Osteocyte (in vitro differentiated cells): ENCODE measurements at places on chromosomes 6 and 20. TPM values are rescaled to one million over a fixed set of nuclear protein-coding genes. Genes with fewer than 3 reads are reported as not detected.

Gene ALDH5A1
- 6.6 and 7.8 TPM in 2 replicates for total RNA-seq

Gene PTCRA
- total RNA-seq: not detected in 2 replicates

Gene BPIFA1
- not detected in 2 replicates for total RNA-seq

Gene RARS2
- 40.1 and 42.0 TPM in 2 replicates for total RNA-seq

Gene VSX1
- total RNA-seq: not detected in 2 replicates

Gene NT5E
- 193 and 197 TPM in 2 replicates for total RNA-seq

Gene BNIP5
- not detected in 2 replicates for total RNA-seq

Gene FHL5
- total RNA-seq: not detected in 2 replicates

Gene KCNG1
- 6.3 and 6.9 TPM in 2 replicates for total RNA-seq

Gene BCAS4
- total RNA-seq: 3.5 and 4.2 TPM in 2 replicates

Gene IYD
- total RNA-seq: not detected in 2 replicates

Gene SLC12A5
- total RNA-seq: 1.7 TPM in 1 of 2 replicates, not detected in the other

Gene DNMT3B
- 2.9 TPM in 2 replicates for total RNA-seq

Gene LRRN4
- not detected in 2 replicates for total RNA-seq

Gene OOEP
- total RNA-seq: not detected in 2 replicates

Gene ZBTB46
- total RNA-seq: 20.5 and 20.9 TPM in 2 replicates

Gene CALHM6
- total RNA-seq: 0.94 and 1.3 TPM in 2 replicates

Gene COL12A1
- total RNA-seq: 2,335 and 2,423 TPM in 2 replicates

DNA sequence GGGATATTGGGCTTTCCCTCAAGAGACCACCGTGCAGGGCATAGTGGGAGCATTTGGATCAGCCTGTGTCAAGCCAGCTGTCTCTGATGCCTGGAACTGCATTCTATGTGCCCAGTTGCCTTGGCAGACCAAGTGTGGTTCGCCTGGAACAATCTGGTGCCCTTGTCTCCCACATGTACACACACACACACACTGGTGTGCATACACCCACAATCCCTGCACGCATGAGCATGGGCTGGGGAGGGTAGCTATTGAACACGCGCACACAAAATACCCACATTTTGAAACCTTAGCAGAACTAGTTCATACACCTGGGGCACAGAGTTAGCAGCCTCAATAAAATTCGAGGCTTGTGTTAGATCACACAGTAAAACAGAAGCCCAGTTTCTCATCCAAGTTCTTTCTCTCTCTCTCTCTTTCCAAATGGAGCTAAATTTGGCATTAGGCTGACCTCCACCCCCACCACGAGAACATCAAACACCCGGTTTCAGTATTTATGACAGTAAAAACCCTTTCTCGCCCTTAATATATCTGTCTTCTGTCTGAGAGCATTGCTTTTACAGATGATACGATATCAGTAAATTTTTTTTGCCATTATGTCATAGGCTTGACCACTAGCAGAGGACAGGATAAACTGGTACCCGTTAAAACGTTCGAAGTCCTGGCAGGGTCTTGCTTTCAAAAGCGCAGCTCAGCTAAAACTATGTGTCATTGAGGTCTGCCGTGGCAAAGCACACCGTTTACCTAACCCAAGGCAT lies 18.2 kb upstream of the NFATC2 start:
- no peak for DNase-seq

GRCh38 chr6:43220439-43220951 lies 8.8 kb downstream of the DNPH1 start:
- DNase-seq: no peak

- DNase-seq: no peak
Observed at GRCh38 chr6:4936681-4937041, 67.2 kb downstream of the RPP40 start.

DNA sequence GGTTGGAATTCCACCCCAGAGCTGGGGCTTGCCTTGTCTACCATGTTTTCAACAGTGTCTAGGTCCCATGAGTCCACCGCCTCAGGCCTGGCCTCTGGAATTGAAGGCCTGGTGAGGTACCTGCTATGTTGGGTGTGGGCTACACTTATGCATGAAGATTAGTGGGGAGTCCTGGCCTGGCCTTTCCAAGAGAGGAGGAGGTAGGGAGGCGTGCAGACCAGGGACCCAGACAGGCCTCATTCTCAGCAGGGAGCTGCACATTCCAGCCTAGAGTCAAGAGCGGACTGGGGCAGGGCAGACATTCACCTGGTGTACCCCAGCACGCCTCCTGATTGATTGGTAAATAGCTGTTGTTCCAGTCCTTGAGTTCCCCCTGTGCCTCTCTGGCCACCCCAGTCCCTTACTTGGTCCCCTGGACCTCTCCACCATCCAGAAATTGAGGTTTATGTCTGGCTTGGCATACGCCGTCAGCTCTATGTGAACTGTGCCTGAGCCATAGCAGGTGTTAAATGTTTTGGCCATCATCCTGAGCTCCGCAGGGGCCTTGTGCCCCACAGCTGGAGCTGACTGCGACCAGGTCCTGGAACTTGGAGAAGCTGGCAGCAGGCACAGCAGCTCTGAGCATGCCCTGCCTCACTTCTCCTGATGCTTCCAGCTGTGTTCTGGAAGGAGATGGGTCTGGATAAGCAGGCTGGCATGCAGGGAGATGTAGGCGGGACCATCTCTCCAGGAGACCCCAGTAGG lies 8.2 kb upstream of the VEGFA start:
- DNase-seq: no peak

- no peak for DNase-seq
Observed at GRCh38 chr6:159788753-159789376, 537 bp downstream of the TCP1 start.

DNA sequence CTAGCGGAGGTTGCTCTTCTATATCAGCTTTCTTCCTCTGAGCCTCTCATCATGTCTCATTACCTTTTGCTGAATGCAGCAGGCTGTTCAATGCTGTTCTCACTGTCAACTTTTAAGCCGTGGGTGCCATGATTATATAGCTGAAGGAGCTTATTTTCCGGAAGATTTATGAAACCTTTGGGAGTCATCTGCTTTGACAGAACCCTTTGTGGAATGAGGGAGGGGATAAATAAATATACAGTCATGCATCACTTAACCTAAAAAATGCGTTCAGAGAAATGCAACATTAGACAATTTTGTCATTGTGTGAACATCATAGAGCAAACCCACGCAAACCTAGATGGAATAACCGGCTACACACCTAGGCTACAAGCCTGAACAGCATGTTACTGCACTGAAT lies 102.2 kb upstream of the AKAP12 start:
- DNase-seq: no peak

DNA sequence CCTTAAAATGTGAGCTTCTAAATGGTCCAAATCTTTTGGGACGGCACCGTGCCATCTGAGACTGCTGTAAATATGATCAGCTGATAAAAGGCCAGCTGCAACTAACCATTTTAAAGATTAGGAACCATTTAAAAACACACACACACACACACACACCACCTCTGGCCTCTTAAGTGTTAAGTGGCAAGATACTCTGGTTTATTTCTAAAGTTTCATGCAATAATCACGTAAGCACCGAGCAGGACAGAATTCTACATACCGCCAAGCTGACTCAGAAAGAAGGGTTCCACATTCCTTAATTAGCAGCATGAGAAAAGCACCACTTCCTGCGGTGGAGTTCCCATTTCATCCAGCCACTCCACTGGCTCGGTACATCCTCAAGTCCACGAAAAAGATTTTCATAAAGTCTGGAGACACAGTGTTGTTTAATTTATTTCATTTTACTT lies 17.8 kb upstream of the ZNF217 start:
- DNase-seq: peak; percentile 71

- DNase-seq: no peak
Observed at GRCh38 chr6:149895833-149896271, 2.1 kb downstream of the RAET1E start.

- DNase-seq: no peak
Observed at GRCh38 chr6:148509800-148510581, 167.4 kb downstream of the SASH1 start.

DNA sequence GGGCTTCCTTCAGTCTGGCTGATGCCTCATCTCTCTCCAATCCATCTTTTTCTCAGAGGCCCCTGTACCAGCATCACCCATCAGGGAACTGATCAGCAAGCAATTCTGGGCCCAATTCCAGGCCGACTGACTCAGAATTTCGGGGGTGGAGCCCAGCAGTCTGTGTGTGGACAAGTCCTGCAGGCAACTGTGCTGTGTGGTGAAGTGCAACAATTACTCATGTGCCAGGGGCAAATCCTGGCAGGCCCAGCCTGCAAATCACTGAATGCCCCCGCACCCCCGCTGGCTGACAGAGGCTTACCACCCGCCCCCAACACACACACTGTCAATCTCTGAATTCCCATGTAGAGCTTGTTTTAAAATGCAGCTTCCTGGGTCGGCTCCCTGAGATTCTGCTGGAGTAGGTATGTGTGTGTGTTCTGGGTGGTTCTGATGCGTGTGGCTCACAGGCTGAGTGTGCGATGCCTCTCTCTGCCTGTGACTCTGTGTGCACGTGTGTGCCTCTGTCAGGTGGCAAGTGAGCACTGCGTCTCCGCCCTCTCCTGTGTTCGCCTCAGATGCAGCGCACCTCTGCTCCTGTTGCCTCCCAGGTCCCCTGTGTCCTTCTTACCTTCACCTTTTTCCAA lies 45.4 kb downstream of the SSR1 start:
- peak; percentile 92 for DNase-seq

- no peak for DNase-seq
Observed at GRCh38 chr6:105817370-105817769, 268.8 kb upstream of the PRDM1 start.

DNA sequence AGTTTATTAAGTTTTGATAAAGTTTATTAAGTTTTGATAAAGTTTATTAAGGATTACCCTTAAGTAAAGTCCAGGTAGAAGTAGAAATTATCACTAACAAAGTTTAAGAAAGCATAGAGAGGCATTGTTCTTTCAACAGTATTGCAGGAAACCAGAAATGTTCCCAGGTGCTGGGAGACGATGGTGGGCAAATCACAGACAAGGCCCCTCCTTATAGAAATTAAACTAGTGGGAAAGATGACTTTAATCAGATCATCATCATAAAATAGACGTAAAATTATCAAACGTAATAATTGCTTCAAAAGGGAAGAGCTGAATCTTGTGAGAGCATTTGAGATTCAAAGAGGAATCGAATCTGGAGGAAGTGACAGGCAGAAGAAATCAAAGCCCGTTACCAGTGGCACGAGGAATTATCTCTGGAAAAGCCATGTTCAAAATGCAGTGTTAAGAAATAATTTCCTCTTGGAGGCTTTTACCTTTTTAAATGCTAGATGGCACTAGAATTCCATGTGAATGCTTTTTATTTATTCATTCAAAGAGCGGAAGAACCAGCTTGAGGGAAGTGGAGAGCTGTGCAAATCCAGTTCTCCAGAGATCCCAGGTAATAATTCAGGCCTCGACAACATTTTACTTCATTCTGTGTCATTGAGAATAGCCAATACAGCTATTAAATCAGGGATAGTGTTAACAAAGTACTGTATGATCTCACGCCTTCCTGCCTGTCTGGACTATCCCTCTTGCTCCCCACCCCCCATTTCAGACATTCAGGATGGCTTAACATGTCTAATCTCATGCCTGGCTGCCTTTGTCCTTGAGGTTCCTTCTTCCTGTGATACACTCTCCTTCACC lies 1.0 kb upstream of the APMAP start:
- DNase-seq: no peak

GRCh38 chr6:20115246-20115980 lies 96.9 kb downstream of the MBOAT1 start:
- no peak for DNase-seq

- no peak for DNase-seq
Observed at GRCh38 chr6:25050356-25050755, 114.6 kb upstream of the RIPOR2 start.

- no peak for DNase-seq
Observed at GRCh38 chr6:69699655-69700054, 97.2 kb downstream of the LMBRD1 start.

- no peak for DNase-seq
Observed at GRCh38 chr6:116395647-116396046, 24.9 kb downstream of the DSE start.

GRCh38 chr6:31634131-31634530 lies 13.6 kb downstream of the PRRC2A start:
- DNase-seq: no peak

GRCh38 chr6:44041461-44042260 lies 85.6 kb downstream of the MRPL14 start:
- DNase-seq: no peak

GRCh38 chr20:55830121-55830827 lies 175.0 kb downstream of the CBLN4 start:
- no peak for DNase-seq

DNA sequence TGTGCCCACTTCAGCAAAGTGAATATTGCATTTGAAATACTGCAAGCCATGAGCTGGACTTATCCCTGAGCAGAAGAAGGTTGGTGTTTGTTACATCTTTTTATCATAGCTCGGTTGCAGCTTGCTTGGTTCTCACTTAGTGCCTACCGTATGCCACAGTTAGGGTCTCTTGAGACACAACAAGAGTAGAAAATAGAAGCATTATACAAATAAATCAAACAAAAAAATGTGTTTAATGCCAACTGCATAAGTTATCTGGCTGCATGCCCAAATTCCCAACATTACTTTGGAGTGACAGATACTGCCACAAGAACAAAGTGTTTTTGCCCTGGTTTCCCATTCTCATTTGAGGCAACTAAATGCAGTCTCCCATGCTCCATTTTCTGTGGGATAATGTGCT lies 53.9 kb upstream of the LAMP5 start:
- no peak for DNase-seq

DNA sequence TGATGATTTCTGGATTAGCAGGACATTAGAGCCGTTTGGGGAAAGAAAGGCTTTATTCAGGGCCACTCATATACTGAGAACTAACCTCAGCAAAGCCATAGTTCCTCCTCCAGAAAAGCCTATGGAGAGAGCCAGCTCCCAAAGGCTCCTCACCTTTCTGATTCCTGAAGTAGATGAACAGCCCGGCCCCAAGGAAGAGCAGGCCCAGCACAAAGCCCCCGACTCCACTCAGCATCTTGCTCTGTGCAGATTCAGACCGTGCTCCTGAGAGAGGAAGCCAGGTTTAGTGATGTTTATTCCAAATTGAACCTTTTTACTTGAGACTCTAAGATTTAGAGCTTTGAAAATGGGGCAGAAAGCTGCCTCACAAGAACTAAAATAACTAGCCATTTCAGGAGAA lies 9.1 kb downstream of the HLA-DRB1 start:
- DNase-seq: no peak

- no peak for DNase-seq
Observed at GRCh38 chr6:7463785-7464184, 74.2 kb downstream of the RIOK1 start.

GRCh38 chr6:38346291-38347079 lies 293.2 kb downstream of the BTBD9 start:
- DNase-seq: no peak

DNA sequence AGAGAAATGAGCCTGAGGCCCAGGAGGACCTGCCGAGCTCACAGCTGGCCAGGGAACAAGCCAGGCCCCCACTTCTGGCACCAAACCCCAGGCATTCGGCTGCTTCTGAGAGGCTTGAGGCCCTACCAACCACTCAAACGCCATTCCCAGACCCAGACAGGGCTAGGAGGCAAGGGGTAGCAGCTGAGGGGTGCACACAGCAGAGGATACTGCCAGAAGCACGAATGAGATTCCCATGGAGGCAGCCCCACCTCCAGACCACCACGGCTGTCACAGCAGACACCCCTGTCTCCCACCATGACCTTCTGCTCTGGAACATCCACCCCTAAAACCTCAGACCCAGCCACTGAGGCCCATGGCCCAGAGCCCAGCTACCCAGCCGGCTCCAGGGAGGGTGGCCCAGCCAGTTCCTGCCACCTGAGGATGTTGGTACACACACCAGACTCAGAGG lies 36.1 kb downstream of the NTSR1 start:
- no peak for DNase-seq
